Activated CD8-positive, alpha-beta T cell treated with anti-CD3 and anti-CD28 coated beads for 36 hours (primary cell): ENCODE measurements at places on chromosomes 7 and 10. TPM values are rescaled to one million over a fixed set of nuclear protein-coding genes. Genes with fewer than 3 reads are reported as not detected.

DNA sequence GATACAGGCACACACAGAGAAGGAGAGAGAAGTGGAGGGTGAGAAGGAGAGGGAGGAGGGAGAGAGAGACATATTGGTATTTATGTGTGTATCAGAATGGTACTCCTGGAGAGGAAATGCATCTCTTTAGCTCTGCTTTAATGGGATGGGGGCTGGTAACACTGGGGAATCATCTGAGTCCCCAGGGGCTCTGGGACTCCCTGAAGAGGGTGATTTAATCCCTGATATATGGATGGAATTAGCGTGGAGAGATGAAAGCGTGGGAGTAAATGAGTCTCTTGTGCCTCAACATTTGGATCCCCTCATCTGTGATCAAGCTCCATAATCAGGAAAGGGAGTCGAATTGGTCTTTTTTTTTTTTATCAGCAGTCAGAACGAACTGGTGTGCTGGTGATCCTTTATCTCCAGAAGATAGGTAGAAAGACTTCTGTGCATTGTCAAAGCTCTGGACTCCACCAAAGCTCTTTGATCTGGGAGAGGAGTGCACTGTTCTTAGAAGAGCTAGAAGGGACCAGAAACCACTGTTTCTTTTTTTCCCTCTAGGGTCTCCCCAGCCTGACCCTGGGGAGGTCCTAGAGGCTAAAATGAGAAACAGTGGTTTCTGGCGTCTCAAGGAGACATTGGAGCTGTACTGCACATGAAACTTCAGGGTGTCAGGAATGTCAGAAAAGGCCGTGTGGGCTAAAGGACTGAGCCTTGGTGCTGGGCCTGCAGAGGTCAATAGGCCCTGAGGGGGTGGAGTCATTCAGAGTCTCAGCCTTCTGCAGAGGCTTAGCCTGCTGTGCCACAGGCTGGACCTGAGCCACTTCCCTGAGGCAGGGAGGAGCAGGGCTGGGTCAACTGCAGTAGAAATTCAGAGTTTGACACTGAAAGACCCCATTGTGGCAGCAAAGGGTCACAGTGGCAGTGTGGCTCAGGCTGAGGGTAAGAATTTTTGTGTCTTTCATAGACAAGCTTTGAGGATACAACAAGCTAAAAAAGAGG, 234.4 kb upstream of the SLC26A5 start:
- H3K4me1 ChIP-seq = no peaks in the 10 kb centered on the region
- no peak for DNase-seq
- H3K27ac ChIP-seq = no peak overlapping the region
- no peaks in the 10 kb centered on the region for H3K27me3 ChIP-seq
- H3K4me3 ChIP-seq = no peak overlapping the region

- H3K27me3 ChIP-seq = peaks cover 4% of the 10 kb centered on the region
- peak overlapping the region; percentile 86 for H3K27ac ChIP-seq
- DNase-seq = peak; percentile 25
Measured at GRCh38 chr10:91409069-91409868, 875 bp upstream of the HECTD2 start.

- peaks cover 21% of the 10 kb centered on the region for H3K4me1 ChIP-seq
- no peaks in the 10 kb centered on the region for H3K36me3 ChIP-seq
- DNase-seq = peak; percentile 39
- H3K4me3 ChIP-seq = no peak overlapping the region
Measured at GRCh38 chr10:102540023-102540422, 36.3 kb downstream of the SUFU start.

MRLN gene
- total RNA-seq = not detected

RBP3 gene
- total RNA-seq = not detected

DNA sequence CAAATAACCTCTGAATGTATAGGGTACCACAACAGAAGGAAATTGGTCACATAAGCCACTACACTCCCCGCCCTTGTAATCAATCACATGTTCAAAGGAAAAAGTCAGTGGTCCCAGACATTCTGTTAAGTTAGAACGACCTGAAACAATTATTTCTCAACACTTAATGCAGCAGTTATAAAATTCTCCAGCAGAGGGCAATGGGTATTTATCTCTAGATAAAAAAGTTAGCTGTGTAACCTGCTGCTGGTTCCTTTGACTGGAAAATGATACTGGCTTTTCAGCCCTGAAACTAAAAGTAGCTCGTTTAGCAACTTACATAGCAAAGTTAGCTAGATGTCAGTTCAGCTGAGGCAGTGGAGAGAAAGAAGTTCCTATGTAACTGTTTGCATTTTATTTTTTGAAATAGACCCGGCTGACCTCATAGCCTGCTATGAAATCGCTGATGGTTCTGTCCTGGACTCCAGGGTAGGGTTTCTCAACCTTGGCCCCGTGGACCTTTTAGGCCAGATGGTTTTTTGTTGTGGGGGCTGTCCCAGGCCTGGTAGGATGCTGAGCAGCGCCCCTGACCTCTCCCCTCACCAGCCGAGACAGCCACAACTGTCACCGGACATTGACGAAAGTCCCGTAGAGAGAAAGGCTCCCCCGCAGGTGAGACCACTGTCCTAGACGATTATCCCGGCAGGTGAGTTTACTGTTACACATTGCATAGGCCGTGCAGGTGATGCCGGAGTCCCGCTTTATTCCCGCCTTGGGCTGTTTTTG, 40.2 kb upstream of the PROSER2 start:
- peak; percentile 3 for DNase-seq
- no peak overlapping the region for H3K4me3 ChIP-seq
- peaks cover 5% of the 10 kb centered on the region for H3K27me3 ChIP-seq
- H3K4me1 ChIP-seq = peaks cover 4% of the 10 kb centered on the region
- H3K27ac ChIP-seq = no peak overlapping the region

DNA sequence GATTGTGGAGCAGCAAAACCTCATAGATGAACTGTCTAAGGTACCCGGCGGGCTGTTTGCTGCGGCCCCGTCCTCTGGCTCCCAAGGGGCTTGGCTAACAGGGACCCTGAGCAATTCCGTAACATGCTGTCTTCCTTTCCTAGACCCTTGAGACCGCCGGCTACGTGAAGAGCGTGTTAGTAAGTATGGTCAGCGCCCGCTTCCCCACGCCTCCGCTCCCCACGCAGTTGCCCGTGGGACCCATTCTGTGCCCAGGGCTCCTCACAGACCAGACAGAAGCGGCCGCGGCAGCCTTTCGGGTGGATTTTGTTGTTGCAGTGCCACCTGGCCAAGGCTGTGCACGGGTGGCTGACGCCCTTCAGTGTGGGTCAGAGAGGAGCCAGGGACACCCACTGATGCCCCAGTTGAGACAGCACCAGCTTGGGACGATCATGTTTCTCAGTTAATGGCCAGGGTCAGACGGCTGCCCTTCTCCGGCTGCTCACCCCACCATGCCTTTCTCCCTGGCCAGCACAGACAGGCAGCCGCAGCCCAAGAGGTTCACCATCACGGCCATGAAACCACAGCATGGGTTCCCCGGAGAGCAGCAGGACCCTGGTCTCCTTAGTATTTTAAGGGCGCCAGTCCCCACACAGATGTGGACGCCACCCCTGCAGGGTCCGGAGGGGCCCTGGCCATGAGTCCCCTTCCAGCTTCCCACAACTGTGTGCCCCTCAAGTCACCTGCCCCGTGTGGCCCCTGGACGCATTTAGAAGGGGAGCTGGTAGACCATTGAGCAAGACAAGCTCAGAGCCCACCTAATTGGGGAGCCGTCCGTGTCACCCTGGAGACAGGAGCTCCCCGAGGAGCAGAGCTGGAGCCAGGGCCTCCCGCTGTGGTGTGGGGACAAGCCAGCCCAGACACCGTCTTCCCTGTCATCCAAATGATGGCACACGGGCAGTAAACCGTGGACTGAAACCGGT, 49.4 kb upstream of the DPYSL4 start:
- no peaks in the 10 kb centered on the region for H3K36me3 ChIP-seq
- H3K27ac ChIP-seq = no peak overlapping the region
- H3K27me3 ChIP-seq = no peaks in the 10 kb centered on the region
- no peaks in the 10 kb centered on the region for H3K4me1 ChIP-seq
- H3K4me3 ChIP-seq = no peak overlapping the region

DNA sequence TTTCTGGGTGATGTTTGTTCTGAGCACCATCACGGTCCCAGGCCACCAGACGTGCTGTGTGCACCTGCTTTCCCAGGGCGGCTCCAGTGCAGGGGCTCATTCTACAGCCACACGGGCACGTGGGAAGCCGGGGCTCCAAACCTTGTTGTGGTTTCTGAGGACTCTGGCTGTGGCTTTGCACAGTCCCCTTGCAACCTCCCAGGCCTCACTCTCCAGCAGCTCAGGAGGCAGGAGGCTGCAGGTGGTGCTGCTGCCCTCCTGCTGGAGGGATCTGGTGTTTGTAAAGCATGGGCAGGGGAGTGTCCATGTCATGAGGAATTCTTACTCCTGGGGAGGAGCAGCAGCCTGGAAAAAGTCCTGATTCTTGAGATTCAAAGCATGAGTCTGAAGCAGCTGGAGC, 54.3 kb downstream of the INSYN2A start:
- DNase-seq = no peak
- no peaks in the 10 kb centered on the region for H3K27me3 ChIP-seq
- H3K27ac ChIP-seq = no peak overlapping the region
- H3K4me3 ChIP-seq = no peak overlapping the region

CFAP69 gene
- total RNA-seq = 0.69 TPM

PRKG1 gene
- total RNA-seq = not detected

AKR1D1 gene
- not detected for total RNA-seq

- no peak overlapping the region for H3K4me3 ChIP-seq
- no peaks in the 10 kb centered on the region for H3K36me3 ChIP-seq
- DNase-seq = no peak
- H3K4me1 ChIP-seq = no peaks in the 10 kb centered on the region
Measured at GRCh38 chr7:38506756-38507155, 124.4 kb downstream of the AMPH start.

TAS2R4 gene
- total RNA-seq = 0.54 TPM

DNA sequence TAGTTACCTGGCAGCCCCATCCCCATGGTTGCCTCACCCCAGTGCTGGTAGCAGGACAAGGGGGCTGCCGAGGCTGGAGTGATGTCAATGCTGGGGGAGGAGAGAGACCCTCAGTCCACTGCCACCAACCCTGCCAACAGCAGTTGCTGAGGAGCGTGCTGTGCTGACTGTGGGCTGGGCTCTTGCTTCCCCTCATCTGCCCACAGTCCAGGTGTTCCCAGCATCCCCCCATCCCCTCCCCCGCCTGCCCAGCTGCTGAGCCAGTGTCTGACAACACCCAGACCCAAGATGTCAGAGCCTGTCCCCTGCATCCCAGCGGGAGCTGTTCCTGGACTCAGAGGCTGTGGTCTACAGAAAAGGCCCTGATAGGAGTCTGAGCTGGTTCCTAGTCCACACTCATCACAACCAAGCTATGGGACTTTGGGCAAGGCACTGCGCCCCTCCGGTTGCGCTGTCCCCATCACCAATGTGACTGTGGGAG, 14.6 kb upstream of the PSAP start:
- H3K4me1 ChIP-seq = peaks cover 5% of the 10 kb centered on the region
- H3K36me3 ChIP-seq = no peaks in the 10 kb centered on the region
- H3K4me3 ChIP-seq = no peak overlapping the region
- DNase-seq = no peak

DNA sequence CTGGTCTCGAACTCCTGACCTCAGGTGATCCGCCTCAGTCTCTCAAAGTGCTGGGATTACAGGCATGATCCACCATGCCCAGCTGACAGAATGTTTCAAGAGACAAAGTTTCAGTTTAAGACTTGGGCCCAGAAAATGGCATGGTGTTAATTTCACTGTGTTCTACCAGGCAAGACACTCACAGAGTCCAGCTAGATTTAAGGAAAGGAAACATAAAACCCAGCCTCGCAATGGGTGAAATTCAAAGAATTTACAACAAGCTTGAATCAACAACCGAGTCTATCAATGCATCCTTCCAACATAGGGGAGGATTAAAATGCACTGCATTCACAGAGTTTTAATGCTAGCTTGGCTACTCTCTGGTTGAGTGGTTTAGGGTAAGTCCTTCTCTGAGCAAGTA, 764.0 kb downstream of the XPNPEP1 start:
- no peaks in the 10 kb centered on the region for H3K27me3 ChIP-seq
- no peak for DNase-seq
- no peaks in the 10 kb centered on the region for H3K36me3 ChIP-seq
- no peaks in the 10 kb centered on the region for H3K4me1 ChIP-seq

PAX2 gene
- total RNA-seq = not detected

TSPAN15 gene
- total RNA-seq = 0.58 TPM

DNA sequence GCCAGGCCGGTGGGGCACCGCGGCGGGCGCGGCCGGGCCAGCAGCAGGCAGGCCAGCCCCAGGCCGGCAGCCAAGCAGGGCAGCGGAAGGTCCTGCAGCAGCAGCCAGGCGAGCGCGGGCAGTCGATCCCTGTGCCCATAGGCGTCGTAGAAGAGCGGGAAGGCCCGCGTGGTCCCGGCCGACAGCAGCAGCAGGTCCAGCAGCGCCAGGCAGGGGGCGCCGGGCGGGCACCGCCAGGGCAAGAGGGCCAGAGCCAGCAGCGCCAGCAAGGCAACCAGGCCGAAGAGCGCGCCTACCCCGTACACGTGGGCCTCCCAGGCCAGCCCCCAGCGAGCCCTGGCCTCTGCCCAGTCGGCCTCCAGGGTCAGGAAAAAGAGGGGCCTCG, 8.4 kb upstream of the RBM28 start:
- peaks cover 19% of the 10 kb centered on the region for H3K27me3 ChIP-seq
- H3K36me3 ChIP-seq = no peaks in the 10 kb centered on the region
- H3K4me3 ChIP-seq = no peak overlapping the region
- no peaks in the 10 kb centered on the region for H3K4me1 ChIP-seq
- DNase-seq = peak; percentile 40
- no peak overlapping the region for H3K27ac ChIP-seq

GRID2IP gene
- total RNA-seq = 0.23 TPM
